ENCODE measurements at places on chromosomes 6 and 20. TPM values are rescaled to one million over a fixed set of nuclear protein-coding genes. Genes with fewer than 3 reads are reported as not detected.

- no peak overlapping the region for H3K4me3 ChIP-seq
- no peaks in the 10 kb centered on the region for H3K27me3 ChIP-seq
- no peaks in the 10 kb centered on the region for H3K4me1 ChIP-seq
- DNase-seq: no peak
- no peak overlapping the region for H3K27ac ChIP-seq
- H3K36me3 ChIP-seq: no peaks in the 10 kb centered on the region
These were observed 21.8 kb downstream of the PRKN start for GRCh38 chr6:162705736-162706135.

GRCh38 chr6:140441256-140441655 lies 1066.8 kb upstream of the CITED2 start:
- no peaks in the 10 kb centered on the region for H3K36me3 ChIP-seq
- peak; percentile 41 for DNase-seq
- peaks cover 6% of the 10 kb centered on the region for H3K4me1 ChIP-seq
- H3K4me3 ChIP-seq: no peak overlapping the region
- H3K27ac ChIP-seq: no peak overlapping the region

FOXA2 gene
- total RNA-seq: 10.5 TPM

DNA sequence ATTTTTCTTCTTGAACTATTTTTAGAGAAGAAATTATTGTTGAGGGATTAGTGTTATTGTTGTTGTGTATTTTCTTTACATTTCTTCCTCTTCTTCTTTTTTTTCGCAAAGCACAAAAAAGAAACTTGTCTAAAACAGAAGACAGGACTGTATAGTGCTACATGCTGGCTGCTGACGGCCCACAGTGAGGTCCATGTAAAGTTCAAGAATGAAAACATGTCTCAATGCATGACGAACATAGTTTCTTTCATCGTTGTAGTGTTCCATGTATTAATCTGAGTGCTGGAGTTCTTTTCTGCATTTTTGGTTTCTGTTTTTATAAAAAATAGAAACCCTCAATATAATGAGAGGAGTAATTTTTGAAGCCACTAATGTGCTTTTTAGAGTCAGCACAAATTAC lies 462.9 kb upstream of the MARCKS start:
- no peak for DNase-seq
- no peaks in the 10 kb centered on the region for H3K4me1 ChIP-seq

- no peaks in the 10 kb centered on the region for H3K27me3 ChIP-seq
- no peak for DNase-seq
- no peak overlapping the region for H3K27ac ChIP-seq
- peaks cover 9% of the 10 kb centered on the region for H3K4me1 ChIP-seq
- no peak overlapping the region for H3K4me3 ChIP-seq
- H3K36me3 ChIP-seq: no peaks in the 10 kb centered on the region
These were observed 98.5 kb downstream of the MBOAT1 start for GRCh38 chr6:20113649-20114224.

GRCh38 chr6:28658475-28659249 lies 133.0 kb downstream of the GPX5 start:
- H3K27ac ChIP-seq: no peak overlapping the region
- no peaks in the 10 kb centered on the region for H3K4me1 ChIP-seq
- H3K4me3 ChIP-seq: no peak overlapping the region
- H3K36me3 ChIP-seq: no peaks in the 10 kb centered on the region

DNA sequence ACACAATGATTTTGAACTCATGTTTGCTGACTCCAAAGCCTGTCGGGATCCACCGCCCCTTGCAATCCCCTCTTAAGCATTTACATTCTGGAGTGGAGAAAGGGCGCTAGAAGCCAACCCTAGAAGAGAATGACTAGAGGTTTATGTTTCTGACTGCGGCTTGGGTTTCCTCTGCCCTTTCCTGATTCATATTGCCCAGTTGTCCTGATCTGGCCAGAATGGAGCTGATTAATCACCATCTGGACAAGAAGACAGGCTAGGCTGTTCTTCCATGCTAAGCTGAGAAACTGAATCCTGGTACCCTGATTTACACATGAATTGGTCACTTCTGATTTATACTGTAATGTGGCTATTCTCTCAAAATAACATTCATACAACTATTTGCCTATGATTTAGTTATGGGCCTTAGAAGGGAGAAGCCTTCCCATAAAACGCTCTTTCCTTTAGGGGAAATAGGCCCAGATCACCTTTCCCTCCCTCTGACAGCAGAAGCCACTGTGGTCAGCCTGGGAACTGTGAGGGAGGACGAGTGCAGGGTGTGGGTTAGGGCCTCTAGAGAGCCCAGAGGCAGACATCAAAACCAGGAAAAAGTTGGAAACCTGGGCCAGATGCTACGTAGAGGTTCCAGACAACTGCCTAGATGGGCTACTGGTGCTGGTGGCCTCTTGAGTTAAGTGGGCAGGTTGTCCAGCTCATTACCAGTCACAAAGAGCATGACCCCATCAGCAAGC lies 199.2 kb upstream of the PRDM1 start:
- no peaks in the 10 kb centered on the region for H3K4me1 ChIP-seq
- H3K4me3 ChIP-seq: no peak overlapping the region
- no peaks in the 10 kb centered on the region for H3K27me3 ChIP-seq
- no peak overlapping the region for H3K27ac ChIP-seq
- no peaks in the 10 kb centered on the region for H3K36me3 ChIP-seq

DNA sequence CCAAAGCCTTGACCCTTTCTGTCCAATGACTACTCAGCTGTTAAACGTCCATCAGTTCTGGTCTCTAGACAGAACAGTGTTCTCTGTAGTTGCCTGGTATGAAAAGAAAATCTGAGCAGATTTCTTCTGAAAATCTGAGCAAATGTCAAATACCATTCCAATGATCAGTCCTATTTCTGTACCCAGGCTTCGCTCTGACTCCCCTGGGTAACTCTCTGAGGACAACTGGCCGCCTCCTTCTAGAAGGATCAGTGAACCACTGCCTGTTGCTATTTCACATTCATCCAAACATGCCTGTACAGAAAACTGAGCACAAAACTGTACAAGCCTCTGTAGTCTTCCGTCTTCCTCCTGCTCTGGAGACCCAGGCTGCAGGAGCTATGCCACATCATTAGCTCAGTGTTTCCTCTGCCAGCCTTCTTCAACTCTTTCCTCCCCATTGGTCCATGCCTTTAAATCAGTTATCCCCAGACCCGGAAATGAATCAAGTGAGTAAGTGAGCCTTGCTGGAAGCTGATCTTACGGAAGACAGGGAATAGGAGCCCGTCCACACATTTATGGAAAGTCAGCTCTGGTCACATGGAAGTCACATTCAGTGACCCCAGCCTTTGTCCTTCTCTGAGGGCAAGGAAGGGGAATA lies 63.3 kb downstream of the DAAM2 start:
- DNase-seq: no peak
- H3K4me1 ChIP-seq: no peaks in the 10 kb centered on the region
- H3K27me3 ChIP-seq: no peaks in the 10 kb centered on the region
- peak overlapping the region; percentile 43 for H3K27ac ChIP-seq
- H3K4me3 ChIP-seq: no peak overlapping the region
- H3K36me3 ChIP-seq: no peaks in the 10 kb centered on the region

DNA sequence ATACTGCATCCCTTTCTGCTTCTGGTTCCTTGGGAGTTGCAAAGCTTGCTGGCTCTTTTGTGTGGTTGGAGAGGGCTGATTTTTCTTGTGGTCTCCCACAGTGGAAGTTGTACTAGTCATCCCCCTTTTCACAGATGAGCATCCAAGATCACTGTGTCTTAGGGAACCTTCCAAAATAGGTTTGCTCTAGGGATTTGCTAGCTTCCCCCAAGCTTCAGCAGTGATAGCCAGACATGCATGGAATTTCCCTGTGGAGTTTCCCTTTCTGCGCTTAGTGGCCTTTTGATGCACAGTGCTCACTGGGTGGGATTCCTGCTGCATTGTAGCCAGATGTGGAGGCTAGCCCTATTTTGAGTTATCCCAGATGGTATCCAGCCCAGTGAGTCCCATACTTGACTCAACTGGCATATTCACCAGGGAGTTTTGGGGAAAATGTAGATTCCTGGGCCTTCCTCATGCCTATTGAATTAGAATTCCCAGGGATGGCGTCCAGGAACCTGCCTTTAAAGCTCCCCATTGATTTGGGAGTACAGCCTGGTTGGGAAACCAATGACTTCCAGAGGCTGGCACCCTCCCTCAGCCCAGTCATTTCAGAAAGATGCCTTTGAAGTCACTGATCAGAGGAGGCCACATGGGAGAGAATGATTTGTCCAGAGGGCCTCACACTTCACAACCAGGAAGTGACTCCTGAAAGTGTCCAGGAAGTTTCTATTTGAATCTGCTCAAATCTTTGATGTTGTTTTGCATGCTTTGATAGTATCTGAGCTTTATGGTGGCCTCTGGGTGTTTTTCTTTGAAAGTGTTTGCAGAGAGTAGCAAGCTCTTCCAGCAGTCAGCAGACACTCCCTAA lies 25.9 kb downstream of the PPARD start:
- no peaks in the 10 kb centered on the region for H3K36me3 ChIP-seq
- no peak for DNase-seq
- peaks cover 21% of the 10 kb centered on the region for H3K4me1 ChIP-seq
- no peak overlapping the region for H3K4me3 ChIP-seq
- H3K27ac ChIP-seq: peak overlapping the region; percentile 15

DNA sequence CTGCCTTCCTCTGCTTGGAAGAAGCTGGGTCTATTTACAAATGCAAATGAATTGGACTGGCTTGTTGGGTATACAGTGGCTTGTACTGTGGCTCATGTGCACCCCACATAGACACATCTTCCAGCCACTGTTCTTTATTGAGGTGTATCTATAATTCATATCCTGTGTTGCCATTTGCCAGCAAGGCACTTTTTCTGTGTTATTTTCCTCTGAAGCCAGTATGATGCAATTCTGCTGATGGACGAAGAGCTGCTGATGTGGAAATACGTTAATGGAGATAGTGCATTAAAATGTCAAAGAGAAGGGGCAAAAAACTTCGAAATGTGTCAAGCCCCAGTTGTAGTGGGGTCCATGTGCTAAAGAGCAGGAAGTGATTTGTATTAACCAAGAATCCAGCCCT lies 167.5 kb downstream of the TMEM242 start:
- no peaks in the 10 kb centered on the region for H3K27me3 ChIP-seq
- no peak for DNase-seq
- H3K27ac ChIP-seq: no peak overlapping the region
- no peaks in the 10 kb centered on the region for H3K4me1 ChIP-seq
- H3K4me3 ChIP-seq: no peak overlapping the region

HELZ2 gene
- 32.9 TPM for total RNA-seq

DNA sequence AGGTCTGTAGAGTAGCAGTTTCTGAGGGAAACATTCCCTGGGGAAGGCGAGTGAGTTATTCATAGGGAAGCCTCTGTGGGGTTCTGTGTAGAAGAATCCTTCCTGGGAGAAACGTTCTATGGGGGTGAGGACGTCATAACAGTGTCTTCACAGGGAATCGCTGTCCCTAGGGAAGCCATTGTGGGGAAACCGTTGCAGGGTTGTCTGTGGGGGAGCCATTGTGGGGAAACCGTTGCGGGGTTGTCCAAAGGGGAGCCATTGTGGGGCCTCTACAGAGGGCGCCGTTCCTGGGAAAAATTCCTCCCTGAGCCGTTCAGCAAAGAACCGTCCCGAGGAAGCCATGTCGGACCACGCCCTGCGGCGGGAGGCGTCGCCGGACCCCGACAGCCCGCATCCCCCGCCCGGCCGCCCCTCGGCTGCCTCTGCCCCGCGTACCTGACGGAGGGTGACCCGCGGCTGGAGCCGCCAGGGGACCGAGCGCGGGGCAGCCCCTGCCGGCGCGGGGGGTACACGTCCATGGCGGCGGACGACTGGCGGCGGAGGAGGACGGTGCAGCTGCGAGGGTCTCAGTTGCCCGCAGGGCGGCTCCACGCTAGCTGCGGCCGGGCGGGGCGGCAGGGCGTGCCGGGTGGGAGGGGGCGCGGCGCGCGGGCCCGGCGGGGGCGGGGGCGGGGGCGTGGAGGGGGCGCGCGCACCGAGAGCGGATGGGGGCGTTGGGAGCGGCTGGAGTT lies at the start of gene DNAAF9:
Gene DNAAF9 (minus strand): TSS at position 630 of the 731 bp plus-strand sequence. CDS start 112 bp downstream, at position 518.
- H3K36me3 ChIP-seq: no peaks in the 10 kb centered on the region
- DNase-seq: peak; percentile 21
- H3K27ac ChIP-seq: peak within 1 kb of the TSS; percentile 78
- peak within 1 kb of the TSS; percentile 60 for H3K4me3 ChIP-seq
- H3K27me3 ChIP-seq: peaks cover 50% of the 10 kb centered on the region
- peaks cover 9% of the 10 kb centered on the region for H3K4me1 ChIP-seq

- no peak overlapping the region for H3K27ac ChIP-seq
- no peaks in the 10 kb centered on the region for H3K4me1 ChIP-seq
These were observed 183.1 kb downstream of the PRDM13 start for GRCh38 chr6:99789767-99790166.

DNA sequence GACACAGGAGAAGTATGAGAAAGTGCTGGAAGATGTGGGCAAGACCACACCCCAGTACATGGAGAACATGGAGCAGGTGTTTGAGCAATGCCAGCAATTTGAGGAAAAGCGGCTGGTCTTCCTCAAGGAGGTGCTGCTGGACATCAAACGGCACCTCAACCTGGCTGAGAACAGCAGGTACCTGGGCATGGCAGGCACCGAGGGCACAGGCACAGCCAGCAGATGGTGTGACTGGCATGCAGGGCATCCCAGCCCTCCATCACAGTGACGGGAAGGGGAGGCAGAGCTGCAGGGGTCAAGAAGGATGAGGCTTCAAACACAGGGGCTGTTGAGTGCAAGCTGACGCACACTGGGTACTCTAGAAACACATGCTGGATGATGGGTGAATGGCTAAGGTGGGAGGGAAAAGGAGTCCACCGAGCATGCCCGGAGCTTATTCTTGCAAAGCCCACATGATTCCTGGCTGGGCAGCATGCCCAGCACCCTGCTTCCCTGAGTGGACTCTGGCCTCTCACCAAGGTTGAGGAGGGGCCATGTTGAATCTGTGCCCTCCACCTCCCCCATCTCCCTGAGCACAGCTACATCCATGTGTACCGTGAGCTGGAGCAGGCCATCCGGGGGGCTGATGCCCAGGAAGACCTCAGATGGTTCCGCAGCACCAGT lies 26.3 kb downstream of the SPDEF start:
- H3K4me1 ChIP-seq: peaks cover 18% of the 10 kb centered on the region
- H3K27ac ChIP-seq: no peak overlapping the region
- no peaks in the 10 kb centered on the region for H3K27me3 ChIP-seq
- no peak overlapping the region for H3K4me3 ChIP-seq

GSTA2 gene
- total RNA-seq: not detected

DNA sequence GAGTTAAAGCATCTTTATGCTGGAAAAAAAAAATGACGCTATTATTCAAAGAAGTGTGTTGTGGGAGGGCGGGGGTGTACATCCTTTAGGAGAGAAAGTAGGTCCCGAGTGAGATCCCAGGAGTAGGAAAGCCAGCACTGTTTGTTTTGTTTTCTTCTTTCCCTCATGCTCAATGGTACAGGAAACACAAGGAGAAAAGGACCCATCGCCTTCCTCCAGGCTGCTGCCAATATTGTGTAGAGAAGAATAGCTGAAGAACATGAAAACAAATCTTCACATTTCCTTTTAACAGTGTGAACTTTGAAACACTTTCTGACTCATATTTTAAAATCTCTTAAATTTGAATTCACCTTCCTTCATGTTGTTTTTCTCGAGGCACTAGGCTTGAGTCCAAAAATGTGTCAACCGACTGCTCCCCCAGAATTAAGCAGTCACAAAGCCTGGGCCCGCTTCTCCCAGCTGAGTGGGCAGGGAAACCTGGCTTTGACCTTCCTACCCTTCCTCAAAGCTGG lies 22.3 kb downstream of the PPP1R16B start:
- H3K4me1 ChIP-seq: no peaks in the 10 kb centered on the region
- DNase-seq: no peak
- no peaks in the 10 kb centered on the region for H3K27me3 ChIP-seq
- no peak overlapping the region for H3K27ac ChIP-seq
- H3K4me3 ChIP-seq: no peak overlapping the region
- no peaks in the 10 kb centered on the region for H3K36me3 ChIP-seq

PTK6 gene
- total RNA-seq: 147 TPM
